ENCODE measurements at places on chromosomes 12 and 14.
A peak's percentile ranks its signal among the peaks of the same experiment; 100 is the strongest.

DNA sequence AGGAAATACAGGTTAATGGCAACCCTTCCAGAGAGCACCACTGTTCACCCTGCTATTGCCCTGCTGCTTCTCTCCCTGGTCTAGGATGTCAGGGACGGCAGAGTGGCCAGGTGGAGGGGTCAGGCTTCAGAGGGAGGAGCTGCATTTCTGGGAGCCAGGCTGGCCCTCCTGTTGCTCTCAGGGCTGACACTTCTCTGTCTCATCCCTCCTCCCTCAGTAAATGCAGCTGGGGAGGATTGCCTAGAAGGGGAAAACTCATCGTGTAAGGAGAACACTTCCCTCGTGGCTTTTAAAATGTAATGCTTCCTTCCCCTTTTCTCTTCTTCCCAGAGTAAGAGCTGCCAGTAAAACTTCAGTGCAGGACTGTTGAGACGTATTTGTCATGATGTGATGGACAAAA lies 20.8 kb downstream of the SUSD6 start:
- no peak for DNase-seq

DNA sequence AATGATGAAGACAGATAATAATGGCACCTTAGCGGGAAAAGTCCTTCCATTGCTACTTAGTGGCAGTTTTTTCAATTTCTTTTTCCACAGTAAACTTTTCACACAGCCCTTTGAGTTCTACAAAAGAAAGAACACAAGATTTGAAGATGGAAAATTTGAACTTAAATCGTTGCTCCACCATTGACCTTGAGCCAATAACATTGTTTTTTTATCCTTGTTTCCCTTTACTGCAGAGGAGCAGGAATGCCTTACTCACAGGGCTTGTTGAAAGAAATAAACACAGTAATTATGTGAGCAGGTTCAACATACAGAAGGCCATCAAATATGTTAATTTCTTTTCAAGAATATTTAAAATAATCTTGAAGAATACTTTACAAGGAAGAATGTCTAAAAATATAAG lies 181.5 kb upstream of the KRR1 start:
- DNase-seq: no peak

GRCh38 chr12:87923361-87923760 lies 105.8 kb downstream of the C12orf50 start:
- no peak for DNase-seq

DNA sequence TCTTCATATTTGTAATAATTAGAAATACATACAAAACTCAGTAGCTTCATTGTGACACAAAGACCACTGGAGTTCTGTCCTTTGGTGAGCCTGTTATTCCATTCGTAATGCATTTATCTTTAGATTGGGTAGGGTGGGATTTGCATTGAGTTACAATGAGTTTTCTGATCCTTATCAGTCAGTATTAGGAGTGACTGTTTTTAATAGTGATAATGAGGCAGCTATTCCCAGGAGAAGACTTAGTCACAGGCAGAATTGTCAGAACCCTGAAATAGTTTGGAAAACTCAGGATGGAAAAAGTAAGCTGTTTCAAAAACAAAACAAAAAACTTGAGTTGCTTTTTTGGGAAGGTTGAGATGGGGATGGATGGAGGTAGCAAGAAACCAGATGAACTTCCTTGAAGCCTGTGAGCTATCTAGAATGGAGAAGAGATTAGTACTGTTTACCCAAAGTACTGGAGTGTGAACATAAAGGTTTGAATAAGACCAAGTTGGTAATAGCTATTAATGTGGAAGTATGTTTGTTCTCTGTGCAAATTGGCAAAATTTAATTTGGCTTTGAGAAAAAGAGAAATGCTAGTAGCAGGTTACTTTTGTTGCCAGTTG lies 38.6 kb downstream of the FBXO34 start:
- no peak for DNase-seq

DNA sequence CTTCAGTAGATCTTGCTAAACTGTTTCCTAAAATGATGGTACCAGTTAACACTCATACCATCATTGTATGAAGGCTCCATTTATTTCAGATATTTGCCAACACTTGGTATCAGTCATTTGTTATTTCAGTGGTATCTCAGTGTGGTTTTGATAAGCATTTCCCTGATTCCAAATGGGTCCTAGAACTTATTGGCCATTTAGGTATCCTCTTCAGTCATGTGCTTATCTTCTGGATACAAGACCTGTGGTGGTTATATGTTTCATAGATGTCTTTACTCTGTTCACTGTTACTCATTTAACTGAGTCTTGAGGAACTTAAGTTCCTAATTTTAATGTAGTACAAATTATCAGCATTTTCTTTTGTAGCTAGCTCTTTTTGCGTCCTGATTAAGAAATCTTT lies 13.5 kb downstream of the SINHCAF start:
- DNase-seq: no peak

- DNase-seq: no peak
Measured at GRCh38 chr12:91186156-91186555, 3.5 kb upstream of the DCN start.

DNA sequence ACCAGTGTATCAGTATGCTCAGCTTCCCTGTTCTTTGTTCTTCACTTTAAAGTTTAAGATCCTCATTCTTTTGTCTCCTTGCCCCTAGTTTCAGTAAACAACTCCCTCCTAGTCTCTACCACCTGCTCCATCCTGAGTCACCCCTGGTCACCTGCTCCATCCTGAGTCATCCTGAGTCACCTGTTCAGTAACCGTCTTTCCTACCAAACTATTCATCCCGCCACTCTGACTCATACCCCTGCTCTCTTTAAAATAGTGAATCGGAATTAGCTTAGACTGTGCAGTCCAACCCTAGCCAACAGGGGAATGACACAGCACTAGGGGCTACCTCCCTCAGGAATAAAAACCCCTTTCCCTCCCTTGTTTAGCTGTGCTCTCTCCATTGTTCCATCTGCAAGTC lies 888.1 kb upstream of the MDGA2 start:
- DNase-seq: no peak

DNA sequence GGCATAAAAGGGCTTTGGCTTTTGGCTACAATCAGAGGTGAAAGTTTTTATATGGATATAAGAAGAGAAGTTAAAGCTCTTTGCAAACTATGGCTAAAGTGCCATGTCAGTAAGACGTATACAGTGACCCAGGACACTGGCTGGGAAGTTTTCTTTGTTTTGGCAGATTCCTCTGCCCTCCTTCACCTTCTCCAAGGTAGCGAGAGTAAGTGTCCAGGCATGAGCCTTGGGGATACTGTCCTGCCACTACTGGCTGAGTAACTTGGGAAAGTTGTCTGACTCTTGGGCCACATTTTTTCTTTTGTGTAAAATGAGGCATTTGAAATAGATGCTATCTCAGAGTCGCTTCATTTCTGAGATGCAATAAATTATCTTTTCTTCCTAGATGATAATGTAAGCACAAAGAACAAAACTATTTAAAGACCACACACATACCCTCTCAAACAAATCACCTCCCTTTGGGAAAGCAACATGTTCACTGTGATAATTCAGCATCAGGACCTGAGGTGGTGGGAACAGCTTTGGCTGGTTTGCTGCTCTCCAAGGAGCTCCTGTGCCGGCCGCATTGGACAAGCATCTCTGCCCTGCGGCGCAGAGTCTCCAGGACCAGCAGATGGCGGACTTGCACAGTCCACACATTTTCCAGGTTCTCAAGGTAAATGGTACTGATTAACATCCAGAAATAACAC lies 106.3 kb downstream of the PTCSC3 start:
- DNase-seq: no peak

- DNase-seq: no peak
Measured at GRCh38 chr12:88953029-88953586, 372.8 kb upstream of the KITLG start.

DNA sequence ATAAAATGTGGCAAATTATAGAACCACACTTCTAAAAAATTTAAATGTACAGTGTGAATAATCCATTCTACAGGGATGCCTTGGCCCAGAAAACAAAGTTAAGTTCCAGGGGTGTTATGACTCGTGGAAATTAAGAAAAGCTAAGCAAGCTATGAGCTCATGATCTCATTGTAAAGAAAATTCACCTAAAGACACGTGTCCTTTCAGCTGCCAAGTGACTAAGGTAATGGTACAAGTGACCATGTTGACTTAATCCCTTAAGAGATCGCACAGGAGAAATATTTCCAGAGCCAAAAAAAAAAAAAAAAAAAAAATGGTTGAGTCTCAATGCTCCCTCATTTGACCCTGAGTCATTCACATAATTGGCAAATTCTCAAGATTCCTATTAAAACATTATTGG lies 51.4 kb upstream of the ANO2 start:
- no peak for DNase-seq

GRCh38 chr12:124190312-124191023 lies 104.4 kb upstream of the RFLNA start:
- no peak for DNase-seq

DNA sequence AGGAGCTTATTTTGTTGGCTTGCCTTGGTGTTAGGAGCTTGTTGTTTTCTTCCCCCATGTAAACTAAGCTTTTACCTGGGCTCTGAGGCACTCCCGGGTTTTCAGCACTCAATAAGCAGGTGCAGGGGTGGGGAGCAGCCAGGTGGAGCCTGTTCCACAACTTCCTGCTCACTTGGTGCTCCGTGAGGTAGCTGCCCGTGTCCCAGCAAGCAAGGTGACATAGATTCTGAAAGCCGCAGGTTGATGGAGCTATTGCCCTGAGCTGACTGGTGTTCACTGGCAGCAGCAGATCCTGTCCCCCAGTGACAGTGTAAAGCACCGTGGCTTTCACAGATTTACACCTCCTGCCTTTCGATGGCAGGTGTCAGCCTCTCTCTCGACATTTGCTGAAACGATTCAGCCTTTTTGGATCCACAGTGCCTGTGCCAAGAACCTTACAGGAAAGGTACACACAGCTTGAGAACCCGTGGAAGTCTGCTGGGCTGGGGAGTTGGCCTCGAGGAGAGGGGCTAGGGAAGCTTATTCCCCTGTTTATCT lies 295.7 kb upstream of the FKBP4 start:
- DNase-seq: no peak

DNA sequence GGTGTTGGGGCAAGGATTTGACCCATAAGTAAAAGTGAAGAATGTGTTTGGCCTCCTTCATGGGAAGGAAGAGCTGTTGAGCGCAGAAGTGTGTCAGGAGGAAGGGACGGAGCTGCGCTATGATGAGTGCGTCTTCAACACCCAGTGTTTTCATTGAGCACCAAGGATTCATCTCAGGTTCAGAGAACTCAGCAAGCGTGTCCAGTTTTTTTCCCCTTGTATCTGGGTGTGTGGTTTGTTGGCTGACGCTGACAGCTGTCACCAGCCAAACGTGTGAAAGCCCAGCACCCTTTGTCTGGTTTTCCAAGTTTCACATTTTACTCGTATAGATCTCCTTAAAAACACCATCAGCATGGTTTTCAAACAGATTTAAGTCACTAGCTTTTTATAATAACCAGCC lies 12.3 kb downstream of the EP400 start:
- DNase-seq: no peak

DNA sequence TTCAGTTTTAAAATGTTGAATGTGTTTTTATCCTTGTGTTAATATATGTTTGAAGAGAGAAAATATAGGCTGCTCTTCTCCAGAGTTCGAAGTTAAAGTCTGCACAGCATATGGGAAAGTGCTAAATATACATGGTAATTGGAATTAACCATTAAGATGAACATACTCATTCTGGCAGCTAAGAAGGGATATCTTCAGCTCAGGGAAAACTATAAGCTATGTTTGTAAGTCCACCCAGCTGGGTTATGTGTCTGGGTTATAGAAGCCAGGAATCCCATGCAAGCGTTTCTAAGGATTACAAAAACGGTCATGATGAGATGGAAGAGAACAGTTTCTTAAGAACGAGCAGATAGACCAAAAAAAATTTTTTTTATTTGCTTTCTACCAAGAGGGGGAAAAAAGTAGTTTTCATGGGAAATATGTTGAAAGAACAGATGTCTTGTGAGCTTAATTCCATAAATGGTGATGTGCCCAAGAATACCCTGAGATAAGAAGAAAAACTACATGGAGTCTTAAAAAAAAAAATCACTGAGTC lies 198.9 kb downstream of the FBXL14 start:
- DNase-seq: no peak

- no peak for DNase-seq
Measured at GRCh38 chr12:132118876-132119275, 25.2 kb downstream of the DDX51 start.

DNA sequence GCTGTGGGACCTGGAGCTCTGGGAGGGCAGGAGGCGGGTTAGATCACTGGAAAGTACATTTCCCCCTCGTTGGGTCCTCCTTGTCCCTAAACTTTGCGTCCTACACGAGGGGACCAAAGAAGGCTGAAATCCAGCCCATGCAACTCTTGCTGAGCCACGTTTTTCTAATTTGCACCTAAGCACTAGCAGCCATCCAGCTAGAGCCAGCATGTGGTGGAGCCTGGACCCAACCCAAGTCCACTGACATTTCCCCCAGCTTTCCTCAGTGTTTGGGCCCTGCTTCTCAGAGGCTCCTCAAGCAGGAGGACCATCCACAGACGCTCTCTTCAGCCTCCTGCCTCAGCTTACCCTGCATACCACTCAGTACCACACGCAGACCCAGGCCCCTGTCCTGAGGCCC lies 49.7 kb downstream of the TSPAN11 start:
- DNase-seq: no peak

- no peak for DNase-seq
Measured at GRCh38 chr12:6695313-6696045, 5.1 kb downstream of the PIANP start.

GRCh38 chr12:122942637-122943036 lies 23.6 kb downstream of the ABCB9 start:
- DNase-seq: no peak

GRCh38 chr12:82593143-82593542 lies 93.6 kb upstream of the TMTC2 start:
- DNase-seq: no peak

DNA sequence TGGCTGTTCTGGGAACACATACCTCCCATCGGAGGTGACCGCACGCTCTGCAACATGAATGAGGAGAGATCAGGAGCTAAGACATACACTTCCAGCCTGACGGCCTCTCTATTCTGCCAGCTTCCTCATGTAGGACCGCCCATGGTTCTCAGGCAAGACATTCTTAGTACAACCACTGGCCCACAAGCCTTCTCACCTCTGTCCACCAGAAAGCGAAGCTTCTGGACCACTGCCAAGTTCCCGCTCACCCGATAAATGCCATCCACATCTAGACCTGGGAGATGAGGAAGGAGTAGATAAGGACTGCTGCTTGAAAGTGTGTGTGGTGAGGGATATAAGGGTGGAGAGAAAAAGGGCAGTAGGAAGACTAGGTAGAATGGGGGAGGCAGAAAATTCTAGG lies 5.2 kb downstream of the ARHGAP9 start:
- DNase-seq: no peak

- DNase-seq: peak; percentile 88
Measured at GRCh38 chr12:53054112-53054878, 4.4 kb downstream of the TNS2 start.

GRCh38 chr14:27223906-27224305 lies 626.1 kb upstream of the NOVA1 start:
- no peak for DNase-seq

DNA sequence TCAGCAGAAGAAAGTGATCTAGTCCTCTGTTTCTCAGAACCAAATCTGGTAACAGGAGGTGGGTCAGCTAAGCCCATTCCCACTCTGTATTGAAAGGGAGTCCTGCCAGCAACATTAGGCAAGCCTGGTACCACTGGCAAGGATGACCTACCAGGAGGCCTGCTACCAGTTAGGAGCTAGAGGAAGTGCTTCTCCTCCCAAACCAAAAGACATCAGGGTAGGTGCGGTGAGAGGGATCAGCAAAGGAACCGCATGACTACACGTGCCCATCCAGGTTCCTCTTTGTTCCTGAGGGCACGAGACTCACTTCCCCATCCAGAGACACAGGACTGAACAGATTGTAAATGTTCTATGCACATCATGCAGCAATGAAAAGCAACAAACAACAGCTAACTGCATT lies 2.8 kb downstream of the KLRC4 start:
- DNase-seq: no peak

- no peak for DNase-seq
Measured at GRCh38 chr12:46825591-46826414, at the start of gene SLC38A4. Gene SLC38A4, minus strand, starts transcription at chr12:46825997. Its CDS starts 32,926 bp downstream, at chr12:46793071.

All from activated CD4-positive, alpha-beta T cell treated with anti-CD3 and anti-CD28 coated beads for 1 hour (primary cell).